Activated naive CD8-positive, alpha-beta T cell treated with anti-CD3 and anti-CD28 coated beads, Interleukin-2, amount 10 ng/mL, durations not matched to agents 7 days and 5 days (primary cell): ENCODE measurements at places on chromosomes 1 and 21. TPM values are rescaled to one million over a fixed set of nuclear protein-coding genes. Genes with fewer than 3 reads are reported as not detected.

GRCh38 chr1:23433122-23433521, 8.6 kb upstream of the TCEA3 start:
- no peak overlapping the region for H3K4me3 ChIP-seq
- H3K27ac ChIP-seq: no peak overlapping the region
- H3K4me1 ChIP-seq: no peaks in the 10 kb centered on the region

DNA sequence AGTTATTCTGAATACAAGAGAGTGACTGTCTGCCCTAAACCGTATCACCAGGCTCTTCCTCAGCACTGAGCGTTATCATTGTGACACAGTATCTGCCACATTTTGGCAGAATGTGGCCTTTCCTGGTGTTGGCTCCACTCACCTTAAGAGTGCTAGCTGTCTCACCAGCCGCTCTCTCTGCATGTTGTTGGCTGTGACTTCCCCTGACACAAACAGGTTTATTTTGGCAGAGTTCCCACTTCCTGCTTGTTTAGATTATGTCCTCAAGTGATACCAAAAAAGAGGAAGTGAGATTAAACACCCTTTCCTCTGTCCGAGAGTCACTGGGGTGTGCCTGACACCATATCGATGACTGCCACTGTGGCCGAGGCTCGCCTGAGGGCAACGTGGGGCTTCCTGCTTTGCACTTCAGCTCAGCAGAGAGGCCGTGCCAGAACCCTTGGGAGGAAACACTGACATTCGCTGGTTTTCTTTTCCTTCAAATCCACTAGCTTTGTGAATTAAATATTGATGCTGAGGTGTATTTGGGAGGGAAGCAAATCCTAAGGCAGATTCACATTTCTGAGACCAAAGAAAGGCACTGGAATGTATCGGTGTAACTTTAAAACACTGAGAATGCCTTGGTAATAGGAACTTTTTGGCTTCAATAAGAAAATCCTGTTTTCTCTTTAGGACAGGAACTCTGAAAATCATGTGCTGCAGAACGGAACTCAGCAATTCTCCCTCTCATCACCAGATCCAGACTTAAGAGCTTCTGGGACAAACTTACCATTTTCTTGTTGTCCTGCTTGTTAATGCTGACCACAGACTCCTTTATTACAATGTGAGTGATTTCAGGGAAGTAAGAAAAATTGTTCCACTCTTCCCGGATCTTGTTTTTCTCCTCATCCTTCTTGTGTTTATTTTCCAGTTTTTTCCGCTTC, 102.1 kb downstream of the JAK1 start:
- H3K27me3 ChIP-seq: no peaks in the 10 kb centered on the region
- peaks cover 50% of the 10 kb centered on the region for H3K36me3 ChIP-seq
- peaks cover 21% of the 10 kb centered on the region for H3K4me1 ChIP-seq
- H3K27ac ChIP-seq: peak overlapping the region; percentile 87

The KRTAP10-2 gene
- not detected for total RNA-seq

DNA sequence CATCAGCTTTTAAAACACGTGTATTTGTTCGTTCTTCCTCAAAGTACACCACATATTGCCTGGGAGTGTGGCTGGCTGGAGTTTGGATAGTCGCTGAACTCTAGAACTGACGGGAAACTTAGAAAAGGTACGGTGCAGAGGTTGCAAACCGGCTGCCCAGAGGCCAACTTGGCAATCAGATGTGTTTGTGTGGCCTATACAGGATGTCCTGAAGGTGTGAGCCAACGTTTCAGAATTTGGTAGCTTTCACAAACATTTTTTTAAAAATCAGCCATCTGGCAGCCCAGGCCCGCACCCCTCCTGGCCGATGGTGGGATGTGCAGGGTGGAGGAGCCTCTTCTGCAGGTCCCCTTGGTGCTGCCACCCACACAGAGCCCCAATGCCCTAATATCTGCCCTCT, 73.6 kb upstream of the SLC25A33 start:
- H3K27ac ChIP-seq: no peak overlapping the region
- DNase-seq: no peak
- H3K36me3 ChIP-seq: no peaks in the 10 kb centered on the region
- no peaks in the 10 kb centered on the region for H3K4me1 ChIP-seq
- H3K4me3 ChIP-seq: no peak overlapping the region

The KRTAP21-2 gene
- not detected for total RNA-seq

DNA sequence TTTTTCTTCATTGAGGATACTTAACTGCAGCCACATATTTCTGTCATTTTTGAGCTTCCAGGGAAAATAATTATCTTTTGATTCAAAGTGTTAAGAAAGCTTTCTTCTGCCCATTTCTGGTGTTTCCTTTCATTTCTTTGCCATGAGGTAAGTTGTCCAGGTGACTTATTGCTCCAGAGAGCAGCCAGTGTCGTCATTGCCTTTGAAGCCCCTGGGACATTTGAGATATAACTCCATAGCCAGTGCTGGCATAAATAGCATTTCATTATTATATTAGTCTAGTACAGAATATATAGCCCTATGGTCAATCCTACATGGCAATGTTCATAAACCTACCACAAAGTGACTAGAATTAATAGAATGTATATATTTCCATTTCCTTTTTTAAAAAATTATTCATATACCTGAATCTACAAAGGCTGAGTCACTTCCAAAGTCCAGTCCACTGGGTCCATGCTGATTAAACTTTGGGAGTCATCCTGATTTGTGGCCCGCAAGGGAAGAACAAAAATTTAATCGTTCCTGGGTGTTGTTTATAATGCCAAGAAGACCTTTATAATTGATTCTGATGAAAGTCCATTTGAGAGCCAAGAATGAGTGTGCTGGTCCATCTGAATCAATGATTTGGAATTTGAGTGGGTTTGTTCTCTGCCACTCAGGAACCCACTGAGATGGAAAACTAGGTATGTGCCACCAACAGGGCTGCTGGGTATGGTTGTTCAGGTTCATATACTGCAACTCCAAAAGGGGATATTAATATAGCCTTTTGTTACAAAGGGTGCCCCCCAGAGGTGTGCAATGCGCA, 221.8 kb upstream of the PLXNA2 start:
- no peaks in the 10 kb centered on the region for H3K4me1 ChIP-seq
- H3K36me3 ChIP-seq: no peaks in the 10 kb centered on the region
- H3K27ac ChIP-seq: no peak overlapping the region

- peaks cover 10% of the 10 kb centered on the region for H3K4me1 ChIP-seq
- H3K27ac ChIP-seq: no peak overlapping the region
- no peak overlapping the region for H3K4me3 ChIP-seq
- no peaks in the 10 kb centered on the region for H3K27me3 ChIP-seq
- DNase-seq: no peak
Observed at GRCh38 chr1:27787895-27788294, 14.9 kb downstream of the STX12 start.

The STMN1 gene
- total RNA-seq: 595 TPM

GRCh38 chr21:31260790-31261189, 83.3 kb downstream of the TIAM1 start:
- H3K36me3 ChIP-seq: peaks cover 5% of the 10 kb centered on the region
- H3K27ac ChIP-seq: no peak overlapping the region
- DNase-seq: no peak
- no peak overlapping the region for H3K4me3 ChIP-seq
- peaks cover 5% of the 10 kb centered on the region for H3K4me1 ChIP-seq

DNA sequence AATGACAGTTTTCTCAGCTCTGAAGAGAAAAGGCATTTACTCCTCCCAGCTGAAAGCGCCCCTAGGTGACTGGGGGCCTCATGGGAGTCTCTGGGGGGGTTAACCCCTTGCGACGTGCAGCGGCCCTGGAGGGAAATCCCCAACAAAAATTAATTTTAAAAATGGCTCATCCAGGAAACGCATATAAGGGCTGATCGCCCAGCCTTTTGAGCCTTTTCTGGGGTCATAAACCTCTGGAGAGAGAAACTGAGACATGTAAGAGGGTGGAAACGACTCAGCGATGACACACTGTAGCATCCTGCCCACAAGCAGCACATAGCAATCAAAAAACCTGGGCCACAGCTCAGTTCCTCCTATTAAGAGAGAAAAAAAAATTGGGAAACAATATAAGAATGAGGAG, 20.4 kb upstream of the HPDL start:
- DNase-seq: no peak
- peak overlapping the region; percentile 3 for H3K4me3 ChIP-seq
- H3K4me1 ChIP-seq: peaks cover 25% of the 10 kb centered on the region

DNA sequence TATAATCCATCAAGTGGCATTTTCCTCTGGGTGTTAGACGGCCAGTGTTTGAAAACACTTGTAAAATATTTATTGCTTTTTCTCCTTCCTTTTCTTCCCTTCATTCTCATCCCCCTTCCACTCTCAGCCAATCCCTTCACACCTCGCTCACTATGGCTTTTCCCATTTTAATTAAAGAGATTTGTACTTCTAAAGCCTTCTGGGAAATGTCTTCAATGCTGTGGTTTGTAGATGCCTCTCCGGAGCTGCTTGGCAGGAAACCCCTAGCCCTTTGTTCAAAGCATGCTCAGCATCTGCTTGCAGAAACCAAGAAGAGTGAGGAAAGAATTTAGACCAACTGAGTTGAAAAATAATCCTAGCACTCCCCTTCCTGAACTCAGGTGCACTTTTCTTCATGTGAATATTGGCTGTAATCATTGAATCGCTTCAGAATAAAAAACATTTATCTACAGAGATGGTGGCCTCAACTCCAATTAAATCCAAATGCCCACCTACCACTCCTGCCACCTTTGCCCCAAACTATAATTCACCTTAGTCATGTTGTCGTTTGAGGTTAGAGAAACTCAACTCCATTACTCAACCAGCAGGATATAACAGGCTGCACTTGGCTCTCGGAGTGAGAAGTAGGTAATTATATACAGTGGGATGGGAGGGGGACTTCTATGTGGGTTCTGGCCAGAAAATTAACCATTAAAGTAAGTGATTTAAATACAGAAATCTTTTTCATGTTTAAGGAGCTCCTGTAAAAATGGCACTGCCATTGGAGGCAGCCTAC, 659.4 kb upstream of the CAMK1G start:
- no peak overlapping the region for H3K4me3 ChIP-seq
- H3K27me3 ChIP-seq: no peaks in the 10 kb centered on the region
- no peaks in the 10 kb centered on the region for H3K4me1 ChIP-seq
- H3K27ac ChIP-seq: no peak overlapping the region
- no peaks in the 10 kb centered on the region for H3K36me3 ChIP-seq

The CD55 gene
- 80.6 TPM for total RNA-seq

- H3K4me3 ChIP-seq: no peak overlapping the region
- H3K27ac ChIP-seq: no peak overlapping the region
- peaks cover 42% of the 10 kb centered on the region for H3K27me3 ChIP-seq
Observed at GRCh38 chr1:236688705-236689104, 2.4 kb downstream of the ACTN2 start.

The NTMT2 gene
- not detected for total RNA-seq

DNA sequence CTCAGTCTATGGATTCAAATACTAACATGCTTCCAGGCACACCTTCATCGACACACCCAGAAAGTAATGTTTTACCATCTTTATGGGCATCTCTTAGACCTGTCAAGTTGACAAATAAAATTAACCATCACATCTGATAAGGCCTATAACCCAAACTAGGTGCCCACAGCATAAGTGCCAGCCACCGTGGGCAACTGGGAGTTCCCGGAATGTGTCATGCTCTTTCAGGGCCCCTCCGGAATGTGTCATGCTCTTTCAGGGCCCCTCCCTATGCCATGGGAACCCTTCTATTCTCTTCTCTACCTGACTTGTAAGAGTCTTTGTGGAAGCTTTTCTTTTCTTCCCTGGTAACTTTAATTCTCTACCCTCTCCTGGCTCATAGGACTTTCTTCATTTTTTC, 26.6 kb downstream of the KRTAP24-1 start:
- no peak overlapping the region for H3K27ac ChIP-seq
- DNase-seq: no peak
- H3K4me3 ChIP-seq: no peak overlapping the region
- no peaks in the 10 kb centered on the region for H3K36me3 ChIP-seq

The CHD5 gene
- total RNA-seq: 0.23 TPM

The PYCR2 gene
- total RNA-seq: 118 TPM

The APOBEC4 gene
- not detected for total RNA-seq

GRCh38 chr21:43921979-43922945, 57.2 kb downstream of the AGPAT3 start:
- peak overlapping the region; percentile 67 for H3K4me3 ChIP-seq
- DNase-seq: peak; percentile 68
- peaks cover 20% of the 10 kb centered on the region for H3K36me3 ChIP-seq

DNA sequence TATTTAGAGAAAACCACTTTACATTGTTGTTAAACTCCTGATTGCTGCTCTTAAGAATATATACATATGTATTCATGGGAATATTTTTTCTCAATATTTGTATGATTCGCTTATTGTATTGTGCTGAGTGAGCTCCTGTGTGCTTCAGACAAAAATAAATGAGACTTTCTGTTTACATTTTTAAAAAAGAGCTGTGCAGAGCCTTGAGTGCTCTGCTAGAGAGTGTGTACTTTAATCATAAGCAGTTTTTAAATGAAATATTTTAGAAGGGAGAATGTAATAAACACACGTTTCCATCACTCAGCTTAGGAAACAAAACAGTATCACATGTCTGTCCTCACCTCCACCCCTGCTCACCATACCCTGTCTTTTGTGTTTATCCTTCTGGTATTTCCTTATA, 9.7 kb downstream of the PTPN14 start:
- H3K4me3 ChIP-seq: no peak overlapping the region
- H3K4me1 ChIP-seq: peaks cover 5% of the 10 kb centered on the region
- H3K27me3 ChIP-seq: peaks cover 21% of the 10 kb centered on the region
- H3K36me3 ChIP-seq: no peaks in the 10 kb centered on the region
- no peak overlapping the region for H3K27ac ChIP-seq
- DNase-seq: no peak

The APH1A gene
- total RNA-seq: 128 TPM

The TENT5C gene
- 18.4 TPM for total RNA-seq

- H3K27me3 ChIP-seq: no peaks in the 10 kb centered on the region
- peak; percentile 50 for DNase-seq
- H3K4me3 ChIP-seq: peak overlapping the region; percentile 68
- H3K27ac ChIP-seq: peak overlapping the region; percentile 81
- peaks cover 65% of the 10 kb centered on the region for H3K36me3 ChIP-seq
Observed at GRCh38 chr1:9720785-9721605, 69.5 kb downstream of the PIK3CD start.

GRCh38 chr1:152801333-152801732, 4.8 kb downstream of the LCE1D start:
- H3K27me3 ChIP-seq: peaks cover 5% of the 10 kb centered on the region
- no peak overlapping the region for H3K4me3 ChIP-seq
- no peak for DNase-seq
- H3K36me3 ChIP-seq: no peaks in the 10 kb centered on the region
- no peaks in the 10 kb centered on the region for H3K4me1 ChIP-seq

The F13B gene
- total RNA-seq: not detected

The PRKAB2 gene
- 14.0 TPM for total RNA-seq

The DIRAS3 gene
- not detected for total RNA-seq

The MAP3K7CL gene
- 10.2 TPM for total RNA-seq

The TTC34 gene
- total RNA-seq: 2.7 TPM
